ENCODE measurements at places on chromosomes 1 and 21.

DNA sequence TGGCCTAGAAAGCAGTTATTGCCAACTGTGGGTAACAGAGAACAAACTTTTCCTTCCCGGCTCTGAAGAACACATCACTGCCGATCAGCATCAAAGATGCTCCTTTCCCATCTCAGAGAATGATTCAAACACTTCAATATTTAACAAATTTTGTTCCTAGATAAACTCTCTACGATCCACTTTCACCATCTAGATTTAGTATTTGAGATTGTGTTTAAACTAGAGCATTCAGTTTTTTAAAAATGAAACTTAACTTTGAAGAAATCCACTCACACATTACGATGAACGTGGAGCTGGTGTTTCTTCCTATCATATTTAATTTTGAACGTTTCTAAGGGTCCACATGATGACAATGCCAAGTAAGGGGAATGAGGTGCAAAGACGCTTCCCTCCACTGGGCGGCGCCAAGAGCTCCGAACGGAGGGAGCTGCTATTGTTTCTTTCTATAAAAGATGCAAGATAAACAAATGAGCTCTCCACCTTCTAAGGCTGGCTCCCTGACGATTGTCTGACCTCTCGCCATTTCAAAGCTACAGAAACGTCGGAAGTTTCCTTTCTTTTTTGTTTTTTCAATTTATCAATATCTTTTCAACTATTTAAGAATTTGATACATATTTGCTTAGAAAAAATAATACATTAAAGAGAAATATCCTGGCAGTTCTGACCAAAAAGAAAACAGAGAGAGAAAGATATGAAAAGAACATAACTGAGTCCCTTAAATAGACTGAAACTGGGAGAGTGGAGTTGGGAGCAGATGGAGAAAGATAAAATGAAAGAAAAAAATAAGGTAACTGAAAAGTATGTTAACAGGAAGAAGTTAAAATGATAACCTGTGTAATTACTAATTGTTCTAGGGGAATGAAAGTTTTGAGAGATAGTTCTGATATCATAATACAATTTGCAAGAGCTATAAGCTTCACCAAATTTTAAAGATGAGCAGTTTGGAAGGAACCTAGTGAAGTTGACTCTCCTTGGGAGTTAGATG is 4.4 kb upstream of the BARHL2 start:
- DNase-seq = peak; percentile 83

- DNase-seq = peak; percentile 52
These were observed 3.0 kb downstream of the ARTN start for GRCh38 chr1:43936431-43937151.

DNA sequence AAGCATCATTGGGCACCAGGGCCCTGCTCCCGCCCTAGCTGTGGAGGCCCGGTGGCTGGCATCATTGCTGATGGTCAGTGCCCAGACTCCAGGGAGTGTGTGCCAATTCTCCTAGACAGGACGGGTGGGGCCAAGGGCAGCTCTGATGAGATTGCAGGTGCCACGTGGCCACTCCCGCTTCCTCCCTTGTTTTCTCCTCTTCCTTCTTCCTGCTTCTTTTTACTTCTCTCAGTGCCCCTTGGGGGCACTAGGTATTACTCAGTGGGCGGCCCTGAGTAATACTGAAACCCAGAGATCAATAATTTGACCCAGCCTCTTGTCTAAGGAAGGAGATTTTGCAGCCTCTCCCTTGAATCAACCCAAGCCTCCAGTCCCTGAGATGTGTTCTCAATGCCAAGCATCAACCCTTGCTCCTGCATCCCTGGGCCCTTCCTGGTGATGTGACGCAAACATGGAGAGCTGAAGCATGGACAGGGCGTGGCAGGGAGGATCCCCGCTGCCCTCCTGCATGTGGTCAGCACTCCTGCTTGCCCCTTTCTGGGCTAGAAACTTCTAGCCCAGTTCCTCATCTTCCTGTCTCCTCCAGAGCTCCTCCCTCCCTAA is 32.4 kb downstream of the CDK18 start:
- no peak for DNase-seq

- DNase-seq = no peak
These were observed 139.6 kb downstream of the TOMM20 start for GRCh38 chr1:234989019-234989418.

GRCh38 chr1:18649693-18650370 is 19.2 kb downstream of the PAX7 start:
- DNase-seq = no peak

DNA sequence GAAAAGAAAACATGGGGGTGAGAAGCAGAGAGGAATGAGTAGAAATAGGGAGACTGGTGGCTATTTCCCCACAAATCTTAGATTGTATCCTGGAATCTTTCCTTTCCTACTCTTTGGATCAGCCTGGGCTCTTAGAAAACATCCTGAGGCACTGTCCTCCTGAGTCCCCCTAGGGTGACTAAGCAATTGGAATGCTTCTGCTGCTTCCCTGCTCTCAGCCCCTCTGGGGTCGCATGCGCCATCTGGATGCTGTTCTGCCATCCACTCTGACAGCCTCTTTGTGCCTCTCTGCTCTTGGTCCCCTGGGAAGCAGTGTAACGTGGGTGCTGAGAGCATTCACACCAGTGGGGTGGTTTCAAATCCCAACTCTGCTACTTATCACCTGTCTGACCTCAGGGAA is 443.0 kb downstream of the SIPA1L2 start:
- peak; percentile 16 for DNase-seq

- DNase-seq = peak; percentile 48
These were observed 1.7 kb downstream of the NES start for GRCh38 chr1:156675210-156676113.

DNA sequence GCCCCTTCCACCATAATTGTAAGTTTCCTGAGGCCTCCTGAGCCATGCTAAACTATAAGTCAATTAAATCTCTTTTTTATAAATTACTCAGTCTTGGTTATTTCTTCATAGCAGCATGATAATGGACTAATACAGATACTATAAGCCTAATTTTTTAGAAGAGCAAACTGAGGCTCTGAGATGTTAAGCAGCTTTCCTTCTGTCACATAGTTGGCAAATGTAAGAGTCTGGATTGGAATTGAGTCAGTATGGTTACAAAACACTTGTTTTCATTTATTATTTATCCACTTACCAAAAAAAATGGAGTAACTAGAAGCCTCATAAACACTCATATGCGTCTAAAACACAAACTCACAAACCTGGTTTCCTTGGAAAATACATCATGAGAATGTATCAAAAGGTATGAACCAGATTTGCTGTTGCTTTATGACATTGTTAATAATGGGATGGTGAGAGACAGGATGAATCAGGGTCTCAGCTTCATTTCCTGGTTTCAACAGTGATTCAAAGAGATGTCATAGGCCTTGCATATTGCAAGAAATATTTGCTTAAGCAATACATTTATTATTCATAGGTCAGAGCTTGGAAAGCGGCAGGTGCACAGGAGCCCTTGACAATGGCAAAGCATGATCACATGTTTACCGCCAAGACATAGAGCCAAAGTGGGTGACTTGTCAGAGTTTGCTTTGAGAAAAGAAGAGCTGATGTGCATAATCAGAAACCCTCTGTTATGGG is 221.5 kb downstream of the GRIK1 start:
- peak; percentile 5 for DNase-seq

DNA sequence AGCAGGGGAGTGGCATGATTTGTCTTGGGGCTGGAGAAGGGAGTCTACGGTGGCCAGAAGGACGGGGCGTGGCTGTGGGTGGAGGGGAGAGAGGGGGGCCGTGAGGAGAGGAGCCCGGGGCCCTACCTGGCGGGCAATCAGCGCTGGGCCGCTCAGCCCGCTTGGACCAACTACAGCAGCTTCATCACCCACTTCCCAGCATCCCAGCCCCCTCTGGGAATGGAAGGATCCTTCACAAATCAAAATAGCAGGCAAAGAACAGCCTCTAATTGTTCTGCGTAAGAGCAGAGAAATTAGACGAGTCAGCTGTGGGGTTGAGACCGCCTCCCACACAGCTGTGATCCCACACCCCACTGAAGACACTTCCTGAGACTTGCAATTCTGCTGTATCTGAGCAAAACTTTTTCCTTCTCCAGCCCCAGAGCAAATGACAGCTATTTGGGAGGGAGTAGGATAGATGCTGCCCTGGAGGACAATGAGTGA is 43.5 kb downstream of the OPRD1 start:
- no peak for DNase-seq

GRCh38 chr1:209883341-209883971 is 54.6 kb upstream of the SYT14 start:
- peak; percentile 55 for DNase-seq

GRCh38 chr21:42092771-42093170 is 21.7 kb downstream of the UMODL1 start:
- no peak for DNase-seq

GRCh38 chr1:153483776-153484175 is 23.3 kb upstream of the S100A7 start:
- DNase-seq = no peak

DNA sequence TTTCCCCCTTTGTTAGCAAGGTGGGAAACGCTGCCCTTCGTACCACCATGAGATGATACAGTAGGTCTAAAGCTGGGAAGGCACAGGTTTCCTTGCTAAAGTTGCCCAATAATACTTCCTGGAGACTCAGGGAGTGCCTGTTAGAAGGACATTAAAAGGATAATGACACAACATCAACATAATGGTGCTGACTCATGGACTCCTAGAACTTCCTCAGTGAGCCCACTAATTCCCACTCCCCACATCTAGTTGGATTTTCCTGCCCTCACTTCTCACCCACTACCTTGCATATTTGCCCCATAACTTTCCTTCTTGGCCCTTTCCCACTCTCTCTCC is 17.5 kb downstream of the CFAP45 start:
- DNase-seq = peak; percentile 14

GRCh38 chr1:201190624-201191051 is at the start of gene IGFN1:
Gene IGFN1, plus strand, starts transcription at chr1:201190824. Its CDS starts 2,470 bp downstream, at chr1:201193294.
- no peak for DNase-seq

DNA sequence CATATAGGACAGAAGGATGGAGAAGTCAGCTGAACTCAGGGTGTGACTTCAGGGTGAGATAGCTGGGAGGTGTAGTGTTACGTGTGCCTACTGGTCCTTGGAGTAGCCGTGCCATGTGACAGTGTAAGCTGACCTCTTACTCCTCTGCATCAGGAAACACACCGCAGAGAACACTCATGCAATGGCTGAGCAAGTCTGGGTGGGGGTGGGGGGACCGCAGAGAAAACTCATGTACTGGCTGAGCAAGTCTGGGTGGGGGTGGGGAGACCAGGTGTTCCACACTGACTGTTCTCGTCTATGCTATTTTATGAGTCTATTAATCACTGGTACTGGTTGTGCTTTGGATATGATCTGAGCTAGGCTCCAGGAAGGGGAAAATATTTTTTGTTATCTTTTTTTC is 233.1 kb downstream of the PAPPA2 start:
- no peak for DNase-seq

GRCh38 chr1:58627221-58627620 is 50.2 kb upstream of the TACSTD2 start:
- DNase-seq = no peak
